Bone marrow (tissue), 2 donors: ENCODE measurements at places on chromosomes 3 and 15.

DNA sequence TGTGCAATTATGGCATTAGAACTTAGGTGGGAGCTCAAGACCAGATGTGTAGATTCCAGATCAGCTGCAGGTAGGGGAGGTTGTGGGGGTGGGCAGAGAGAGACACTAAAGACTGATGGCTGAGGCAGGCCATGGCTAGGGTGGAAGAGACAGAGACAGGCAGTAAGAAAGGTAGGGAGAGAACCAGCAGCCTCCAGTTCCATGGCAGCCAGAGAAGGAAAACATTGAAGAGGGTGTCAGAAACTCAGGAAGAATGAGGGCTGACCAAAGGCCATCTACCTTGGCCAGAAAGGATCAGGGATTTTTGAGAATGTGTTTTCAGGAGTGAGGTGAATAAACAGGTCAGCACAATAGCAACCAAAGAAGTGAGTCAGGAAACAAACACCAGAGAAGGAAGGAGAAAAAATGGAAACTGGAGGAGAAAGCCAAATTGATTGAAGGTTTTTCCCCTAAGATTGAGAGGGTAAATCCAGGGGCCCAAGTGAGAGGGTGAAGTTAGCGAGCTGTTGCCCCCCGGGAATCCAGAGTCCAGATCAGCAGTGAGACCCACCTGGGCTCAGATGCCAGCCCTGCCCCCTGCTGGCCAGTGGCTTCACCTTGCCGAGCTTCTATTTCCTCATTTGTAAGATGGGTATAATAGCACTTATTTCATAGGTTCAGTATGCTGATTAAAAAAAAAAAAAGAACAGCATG lies 41.0 kb downstream of the ABHD2 start:
- no peak for DNase-seq

DNA sequence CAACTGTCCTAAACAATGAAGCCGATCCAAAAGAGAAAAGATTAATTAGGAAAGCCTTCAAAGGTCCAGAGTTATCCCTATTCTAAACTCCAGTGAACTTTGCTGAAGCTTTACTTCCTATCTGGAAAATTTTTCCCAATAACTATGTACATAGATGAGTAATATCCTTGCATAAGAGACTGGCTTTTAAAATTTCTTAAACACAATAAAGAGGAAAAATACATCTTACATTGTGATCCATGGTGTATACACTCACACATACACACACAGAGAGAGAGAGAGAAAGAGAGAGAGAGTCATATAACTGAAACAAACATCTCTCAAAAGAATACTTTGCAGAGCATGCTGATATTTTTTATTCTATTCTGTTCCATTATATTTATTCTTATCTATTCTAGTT lies 20.0 kb downstream of the SPTSSB start:
- DNase-seq, result no peak

DNA sequence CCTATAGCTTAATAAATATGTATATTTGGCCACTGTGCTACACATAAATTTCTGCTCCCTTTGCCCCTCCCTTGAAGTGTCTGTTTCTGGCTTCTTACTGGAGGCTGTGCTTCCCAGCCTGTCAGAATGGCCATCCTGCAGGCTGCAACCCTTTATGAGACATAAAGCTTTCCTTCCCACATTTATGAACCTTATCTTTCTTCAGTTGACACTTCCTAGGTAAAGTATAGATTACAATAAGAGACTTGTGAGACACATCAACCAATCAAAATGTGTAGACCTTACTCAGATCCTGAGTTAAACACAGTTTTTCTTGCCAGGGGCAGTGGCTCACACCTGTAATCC lies 29.5 kb downstream of the SCN11A start:
- DNase-seq, result no peak

DNA sequence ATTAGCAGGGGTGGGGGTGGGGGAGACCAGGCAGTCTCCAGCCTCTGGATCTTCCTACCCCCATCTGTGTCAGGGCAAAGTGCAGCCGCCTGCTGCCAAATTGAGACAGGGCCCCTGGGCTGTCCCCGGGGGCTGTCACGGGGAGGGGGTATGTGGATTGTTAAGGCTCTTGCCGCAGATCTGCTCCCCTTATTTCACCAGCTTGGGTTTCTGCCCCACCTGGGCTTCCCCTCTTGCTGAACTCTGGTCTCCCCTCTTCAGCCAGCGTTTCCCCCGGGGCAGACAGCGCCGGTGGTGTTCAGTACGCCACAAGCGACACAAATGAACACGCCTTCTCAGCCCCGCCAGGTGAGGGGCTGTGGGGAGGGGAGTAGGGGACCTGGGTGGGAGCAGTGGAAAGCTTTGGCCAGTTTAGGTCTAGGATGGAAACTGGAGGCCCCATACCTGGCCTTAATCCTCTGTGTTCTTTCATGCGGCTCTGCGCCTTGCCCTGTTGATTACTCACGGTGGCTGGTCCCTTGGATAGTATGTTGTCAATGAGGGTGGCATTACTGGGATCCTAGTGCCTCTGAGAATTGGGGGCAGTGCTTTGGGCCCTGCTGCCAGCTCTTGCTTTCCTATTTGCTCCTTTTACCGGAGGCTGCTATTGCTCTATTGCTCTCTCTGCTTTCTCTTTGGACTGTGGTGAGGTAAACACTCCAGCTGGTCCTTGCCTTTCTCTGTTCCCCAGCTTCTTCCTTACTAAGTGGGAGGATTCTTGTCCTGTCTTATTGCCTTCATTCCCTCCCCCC lies 1.7 kb downstream of the EIF4G1 start:
- DNase-seq, result no peak

DNA sequence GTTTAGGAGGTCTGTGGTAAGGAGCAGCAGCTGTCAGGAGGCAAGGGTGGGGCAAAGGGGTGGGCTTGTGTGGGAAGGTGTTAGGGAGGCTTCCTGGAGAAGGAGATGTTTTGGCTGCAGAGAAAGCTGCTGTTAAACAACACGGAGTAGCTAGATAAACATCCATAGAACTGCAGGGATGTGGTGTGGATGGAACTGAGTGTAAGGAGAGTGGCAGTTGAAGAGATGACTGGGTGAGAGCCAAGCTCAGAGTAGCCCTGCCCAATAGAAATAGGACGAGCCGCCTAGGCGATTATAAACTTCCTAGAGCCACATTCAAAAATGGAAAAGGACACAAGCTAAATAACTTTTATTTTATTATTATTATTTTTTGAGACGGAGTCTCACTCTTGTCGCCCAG lies 19.9 kb downstream of the RPLP1 start:
- no peak for DNase-seq

DNA sequence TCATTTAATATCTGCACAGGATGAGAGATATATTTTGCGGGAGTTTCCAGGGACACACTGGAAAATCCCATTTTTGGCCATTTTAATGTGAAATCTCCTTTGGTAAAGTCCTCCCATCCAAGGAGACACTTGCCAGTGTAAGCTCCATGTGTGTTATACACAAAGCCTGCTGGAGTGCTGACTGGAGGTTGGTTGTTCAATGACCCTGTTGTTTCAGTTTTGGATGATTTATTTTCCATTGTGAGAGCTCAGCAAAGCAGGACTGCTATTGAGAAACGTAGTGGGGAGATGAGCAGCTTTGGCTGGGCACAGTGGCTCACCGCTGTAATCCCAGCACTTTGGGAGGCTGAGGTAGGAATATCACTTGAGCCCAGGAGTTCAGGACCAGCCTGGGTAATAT lies 127.7 kb downstream of the NUP210 start:
- no peak for DNase-seq
